ENCODE measurements at places on chromosomes 5 and 9. TPM values are rescaled to one million over a fixed set of nuclear protein-coding genes. Genes with fewer than 3 reads are reported as not detected.

Gene COL15A1
- total RNA-seq, result 0.53 TPM

DNA sequence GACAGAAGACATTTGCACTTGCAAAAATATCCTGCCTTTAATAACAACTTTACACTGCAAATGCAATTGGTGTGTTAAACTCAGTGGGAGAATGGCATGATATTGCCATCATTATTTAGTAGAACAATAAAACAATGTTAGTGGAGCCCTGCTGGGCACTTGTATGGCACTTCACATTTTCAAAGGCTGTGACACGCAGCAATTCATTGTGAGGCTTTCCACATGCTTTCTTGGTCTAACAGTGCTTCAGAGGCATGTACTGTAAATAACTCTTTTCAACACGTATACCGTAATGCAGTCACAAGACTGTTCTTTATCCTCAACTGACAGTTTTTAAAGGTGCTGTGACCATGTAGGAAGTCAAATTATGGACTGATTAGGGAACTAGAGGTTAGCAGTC, 155.5 kb upstream of the EPB41L4A start:
- H3K4me1 ChIP-seq, result no peaks in the 10 kb centered on the region
- H3K27me3 ChIP-seq, result peaks cover 8% of the 10 kb centered on the region
- H3K27ac ChIP-seq, result no peak overlapping the region
- H3K36me3 ChIP-seq, result no peaks in the 10 kb centered on the region
- H3K4me3 ChIP-seq, result no peak overlapping the region

Gene PAEP
- not detected for total RNA-seq

DNA sequence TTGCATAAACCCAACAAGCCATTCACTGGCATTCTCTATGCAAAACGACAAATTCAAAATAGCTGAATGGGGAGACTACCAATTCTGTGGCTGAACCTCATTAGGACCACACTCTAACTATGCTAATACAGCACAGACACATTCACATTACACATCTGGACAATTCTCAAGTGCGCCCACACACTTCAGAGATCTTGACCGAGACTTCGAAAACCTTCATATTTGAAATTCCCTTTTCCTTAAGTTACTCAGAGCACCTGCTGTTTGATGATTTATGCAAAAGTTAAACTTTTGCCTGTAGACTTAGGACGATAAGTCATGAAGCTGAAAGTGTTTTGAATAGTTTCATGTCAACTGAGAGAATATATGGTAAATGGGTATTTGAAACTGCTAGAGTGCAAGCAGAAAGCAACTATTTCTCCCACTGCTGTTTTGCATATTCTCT, 111.9 kb downstream of the FBN2 start:
- no peak overlapping the region for H3K4me3 ChIP-seq
- H3K27ac ChIP-seq, result no peak overlapping the region
- H3K27me3 ChIP-seq, result no peaks in the 10 kb centered on the region

- DNase-seq, result no peak
- H3K4me1 ChIP-seq, result no peaks in the 10 kb centered on the region
- H3K27me3 ChIP-seq, result no peaks in the 10 kb centered on the region
- H3K36me3 ChIP-seq, result no peaks in the 10 kb centered on the region
Measured at GRCh38 chr5:153456993-153457392, 33.5 kb upstream of the GRIA1 start.

Gene SPINK6
- total RNA-seq, result not detected

- H3K27me3 ChIP-seq, result no peaks in the 10 kb centered on the region
- DNase-seq, result no peak
Measured at GRCh38 chr5:167014401-167015056, 1276.9 kb upstream of the WWC1 start.

Gene RNF224
- total RNA-seq, result not detected

Gene LCN9
- total RNA-seq, result not detected

- H3K27me3 ChIP-seq, result peaks cover 6% of the 10 kb centered on the region
- H3K27ac ChIP-seq, result no peak overlapping the region
- no peak overlapping the region for H3K4me3 ChIP-seq
- no peaks in the 10 kb centered on the region for H3K36me3 ChIP-seq
Measured at GRCh38 chr5:56812110-56812509, 3.2 kb upstream of the MAP3K1 start.

Gene ARL14EPL
- total RNA-seq, result 0.12 TPM

DNA sequence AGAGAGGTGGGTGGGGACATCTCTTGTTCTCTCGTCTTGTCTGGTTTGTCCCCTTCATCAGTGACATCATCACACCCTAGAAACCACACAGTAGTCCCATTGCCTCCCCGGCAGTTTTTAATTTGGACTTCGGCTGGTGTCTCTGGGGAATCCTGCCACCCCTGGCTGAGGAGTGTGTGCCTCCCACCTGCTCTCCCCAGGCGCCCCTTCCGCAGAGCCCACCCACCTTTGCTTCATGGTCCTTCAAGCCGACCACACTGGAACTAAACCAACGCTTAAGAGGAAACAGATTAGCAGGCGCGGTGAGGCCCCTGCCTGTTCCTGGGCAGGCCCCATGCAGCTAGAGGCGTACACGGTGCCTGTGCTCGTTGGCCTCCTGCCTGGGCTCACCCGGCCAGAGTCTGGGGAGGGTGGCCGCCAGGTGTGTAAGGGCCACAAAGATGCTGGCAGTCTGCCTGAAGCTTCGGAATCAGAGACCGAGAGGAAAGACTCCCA, 107.6 kb upstream of the SPRY4 start:
- DNase-seq, result peak; percentile 64
- peaks cover 3% of the 10 kb centered on the region for H3K36me3 ChIP-seq
- no peaks in the 10 kb centered on the region for H3K27me3 ChIP-seq
- peak overlapping the region; percentile 90 for H3K27ac ChIP-seq
- peaks cover 26% of the 10 kb centered on the region for H3K4me1 ChIP-seq

Measured in activated CD8-positive, alpha-beta memory T cell treated with anti-CD3 and anti-CD28 coated beads, Interleukin-2, amount 10 ng/mL, durations not matched to agents 7 days and 5 days (primary cell).